SHP77 (cell line): ENCODE measurements at places on chromosomes 1 and 21.

DNA sequence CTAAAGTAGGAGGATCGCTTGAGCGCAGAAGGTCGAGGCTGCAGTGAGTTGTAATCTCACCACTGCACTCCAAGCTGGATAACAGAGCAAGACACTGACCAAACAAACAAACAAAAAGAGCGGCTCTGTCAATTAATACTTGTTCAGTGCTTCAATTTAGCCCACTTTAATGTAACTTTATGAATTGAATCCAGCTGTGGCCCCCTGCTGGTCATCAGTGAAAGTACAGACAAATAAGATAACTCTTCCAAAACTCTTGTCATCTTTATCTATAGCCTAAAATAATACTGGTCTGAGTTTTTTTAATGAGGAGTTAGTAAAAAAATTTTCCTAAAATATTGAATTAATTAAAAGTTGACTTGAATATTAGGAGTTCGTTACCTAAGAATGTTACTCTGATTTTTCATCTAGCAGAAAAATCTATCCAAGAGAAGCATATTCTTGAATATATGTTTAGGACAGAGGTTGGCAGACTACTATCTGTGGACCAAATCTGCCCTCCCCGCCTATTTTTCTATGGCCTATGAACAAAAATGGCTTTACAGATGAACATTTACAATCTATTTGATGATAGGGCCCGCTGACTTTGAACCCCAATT is 26.1 kb downstream of the ATP5PF start:
- DNase-seq: peak; percentile 30

DNA sequence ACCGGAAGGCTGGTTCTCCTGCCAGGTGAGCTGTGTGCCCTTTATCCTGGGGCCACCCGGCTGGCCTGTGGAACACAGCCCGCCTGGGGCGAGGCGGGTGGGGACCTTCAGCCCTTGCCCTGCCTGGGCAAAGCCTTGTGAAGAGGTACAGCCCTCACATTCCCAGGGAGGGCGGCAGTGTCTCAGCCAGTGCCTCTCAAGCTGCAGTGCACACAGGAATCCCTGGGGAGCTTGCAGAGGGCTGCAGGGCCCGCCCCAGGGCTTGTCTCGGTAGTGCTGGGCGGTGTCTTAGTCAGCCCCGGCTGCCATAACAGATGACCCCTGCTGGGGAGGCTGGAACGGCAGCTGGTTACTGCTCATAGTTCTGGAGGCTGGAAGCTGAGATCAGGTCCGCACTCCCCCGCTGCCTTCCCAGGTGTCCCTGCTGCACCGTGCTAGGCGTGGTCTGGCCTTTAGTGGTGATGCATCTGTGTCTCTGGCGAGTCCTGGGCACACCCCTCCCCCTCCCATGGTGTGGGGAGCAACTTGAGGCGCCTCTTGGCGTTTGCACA is 12.6 kb downstream of the DFFB start:
- DNase-seq: no peak

- no peak for DNase-seq
Measured at GRCh38 chr1:211710566-211711314, 35.3 kb upstream of the NEK2 start.

DNA sequence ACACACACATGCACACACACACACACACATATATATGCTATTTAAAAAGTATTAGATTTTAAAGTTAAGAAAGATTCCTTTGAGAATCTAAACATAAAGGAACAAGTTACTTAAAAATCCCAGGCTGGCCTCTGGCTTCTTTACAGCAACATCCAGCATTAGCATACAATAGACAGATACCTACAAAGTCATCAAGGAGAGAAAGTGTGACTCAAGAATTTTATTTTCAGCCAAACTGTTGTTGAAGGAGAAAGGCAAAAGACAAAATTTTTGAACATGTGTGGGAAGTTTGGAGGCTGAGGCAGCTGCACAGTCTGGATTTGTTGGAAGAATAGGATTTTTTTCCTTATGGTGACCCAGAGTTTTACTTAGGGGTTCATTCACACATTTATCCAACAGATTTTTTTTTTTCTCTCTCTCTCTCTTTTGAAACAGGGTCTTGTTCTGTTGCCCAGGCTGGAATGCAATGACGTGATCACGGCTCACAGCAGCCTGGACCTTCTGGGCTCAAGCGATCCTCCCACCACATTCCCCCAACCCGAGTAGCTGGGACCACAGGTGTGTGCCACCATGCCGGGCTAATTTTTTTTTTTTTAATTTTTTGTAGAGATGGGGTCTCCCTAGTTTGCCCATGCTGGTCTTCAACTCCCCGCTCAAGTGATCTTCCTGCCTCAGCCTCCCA is 24.0 kb upstream of the SPOCD1 start:
- no peak for DNase-seq

DNA sequence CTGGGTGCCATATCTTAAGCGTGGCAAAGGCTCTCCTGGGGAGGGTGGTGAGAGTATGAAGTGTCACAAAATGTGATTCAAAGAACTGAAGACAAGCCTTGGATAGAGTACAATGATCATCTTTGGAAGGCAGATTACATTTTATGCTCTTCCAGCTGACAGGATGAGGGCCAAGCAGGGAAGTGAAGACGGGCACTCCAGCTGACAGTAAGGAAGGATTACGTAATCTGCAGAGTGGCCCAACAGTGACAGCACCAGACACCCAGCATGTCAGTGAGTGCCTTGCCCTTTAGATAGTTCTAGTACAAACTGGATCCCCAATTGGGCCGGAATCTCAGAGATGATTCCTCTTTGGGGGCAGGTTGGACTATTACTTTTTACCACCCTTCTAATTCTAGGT is 52.7 kb downstream of the UBE2T start:
- DNase-seq: no peak

DNA sequence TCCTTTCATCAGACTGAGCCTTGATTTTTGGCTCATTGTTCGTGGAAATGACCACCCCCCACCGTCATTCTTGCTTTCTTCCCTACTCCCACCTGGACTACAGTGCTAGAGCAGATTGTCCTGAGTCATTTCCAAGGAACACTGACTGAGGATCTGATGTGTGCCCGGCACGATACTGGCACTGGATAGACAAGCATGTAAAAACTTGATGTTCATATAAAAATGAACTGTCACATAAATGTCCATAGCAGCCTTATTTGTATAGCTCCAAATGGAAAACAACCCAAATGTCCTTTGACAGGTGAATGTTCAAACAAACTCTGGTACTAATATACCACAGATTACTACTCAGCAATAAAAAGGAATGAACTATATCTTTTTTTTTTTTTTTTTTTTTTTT is 18.6 kb upstream of the SLC45A3 start:
- no peak for DNase-seq

GRCh38 chr21:46185716-46186115 is 1.5 kb upstream of the SPATC1L start:
- no peak for DNase-seq

- no peak for DNase-seq
Measured at GRCh38 chr1:48875552-48876329, 99.0 kb upstream of the BEND5 start.

DNA sequence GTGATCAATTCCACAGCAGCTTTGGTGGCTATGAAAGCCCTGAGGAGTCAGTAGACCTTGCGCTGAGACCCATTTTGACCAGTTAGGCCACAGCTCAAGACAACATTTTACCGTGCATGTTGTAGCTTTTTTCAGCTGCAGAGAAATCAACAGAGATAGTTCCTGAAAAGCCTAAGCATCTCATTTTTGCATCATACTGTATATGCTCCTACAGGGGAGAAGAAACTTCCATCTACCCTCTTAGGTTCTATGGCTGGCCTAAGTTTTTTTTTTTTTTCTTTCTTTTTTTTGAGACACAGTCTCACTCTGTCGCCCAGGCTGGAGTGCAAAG is 24.8 kb upstream of the EYA3 start:
- DNase-seq: peak; percentile 2

GRCh38 chr1:54099061-54099610 is 45.7 kb downstream of the TCEANC2 start:
- no peak for DNase-seq

GRCh38 chr1:28417441-28417922 is 47.9 kb downstream of the PHACTR4 start:
- no peak for DNase-seq

DNA sequence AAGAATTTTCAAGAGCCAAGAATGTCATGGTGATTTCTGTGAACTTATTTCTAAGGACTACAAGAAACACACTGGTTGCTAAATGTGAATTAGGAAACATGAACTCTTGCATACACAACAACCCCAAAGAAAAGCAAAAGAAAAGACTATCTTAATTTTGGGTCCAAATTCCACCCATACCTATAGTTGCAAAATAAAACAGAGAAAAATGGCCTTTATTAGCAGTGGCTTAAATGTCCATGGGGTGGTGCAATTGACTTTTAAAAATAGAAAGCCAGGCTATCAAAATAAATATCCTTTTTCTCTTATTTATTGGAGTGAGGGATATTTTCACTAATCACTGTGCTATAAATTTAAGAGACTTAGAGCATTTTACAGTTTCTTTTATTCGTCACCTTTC is 80.9 kb upstream of the DPYD start:
- DNase-seq: no peak

DNA sequence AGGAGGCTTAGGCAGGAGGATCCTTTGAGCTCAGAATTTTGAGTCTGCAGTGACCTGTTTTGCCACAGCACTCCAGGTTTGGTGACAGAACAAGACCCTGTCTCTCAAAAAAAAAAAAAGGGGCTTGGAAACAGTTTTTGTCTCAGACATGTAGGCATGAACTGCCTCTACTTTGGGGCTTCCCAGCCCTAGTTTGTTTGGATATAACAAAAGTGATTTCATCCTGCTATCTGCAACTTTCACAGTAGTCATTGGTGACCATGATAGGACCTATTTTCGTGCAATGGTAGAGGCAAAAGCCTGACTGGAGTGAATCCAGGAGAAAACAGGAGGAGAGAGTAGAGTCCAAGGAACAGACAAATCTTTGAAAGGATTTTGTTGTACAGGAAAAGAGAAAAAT is 20.3 kb upstream of the EVI5 start:
- DNase-seq: no peak

- DNase-seq: no peak
Measured at GRCh38 chr1:215744419-215744818, 177.3 kb downstream of the KCTD3 start.

GRCh38 chr1:116496380-116496779 is 74.4 kb downstream of the CD58 start:
- DNase-seq: no peak

DNA sequence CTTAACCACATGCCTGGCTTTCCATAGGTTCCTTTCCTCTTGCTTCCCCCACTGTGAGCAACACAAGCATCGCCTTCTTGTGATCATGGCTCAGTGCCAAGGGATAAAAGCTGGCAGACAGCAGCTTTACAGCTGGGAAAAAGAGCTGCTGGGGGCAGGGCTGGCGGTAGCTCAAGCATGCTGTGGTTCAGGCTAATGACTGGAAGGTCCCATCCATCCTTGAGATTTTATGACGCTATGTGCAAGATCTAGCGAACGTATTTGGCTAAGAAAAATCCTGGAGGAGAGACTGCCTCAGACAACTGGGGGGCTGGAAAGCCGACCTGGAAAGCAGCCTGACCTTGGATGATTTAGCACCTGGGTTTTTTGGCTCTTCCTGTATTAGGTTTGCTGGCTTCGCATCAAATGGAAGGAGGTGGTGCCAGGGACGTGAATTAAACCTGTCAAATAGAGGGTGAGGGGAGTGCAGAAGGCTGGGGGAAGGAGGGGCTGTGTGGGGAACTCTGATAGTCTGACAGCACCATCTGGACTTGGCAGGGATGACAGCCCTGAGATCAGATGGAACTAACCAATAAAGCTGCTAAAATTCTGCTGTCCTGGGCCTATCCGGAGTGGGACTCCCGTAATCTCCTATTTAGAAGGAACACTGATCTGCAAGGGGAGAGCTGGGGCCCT is 34.8 kb downstream of the ZMYND12 start:
- peak; percentile 88 for DNase-seq

DNA sequence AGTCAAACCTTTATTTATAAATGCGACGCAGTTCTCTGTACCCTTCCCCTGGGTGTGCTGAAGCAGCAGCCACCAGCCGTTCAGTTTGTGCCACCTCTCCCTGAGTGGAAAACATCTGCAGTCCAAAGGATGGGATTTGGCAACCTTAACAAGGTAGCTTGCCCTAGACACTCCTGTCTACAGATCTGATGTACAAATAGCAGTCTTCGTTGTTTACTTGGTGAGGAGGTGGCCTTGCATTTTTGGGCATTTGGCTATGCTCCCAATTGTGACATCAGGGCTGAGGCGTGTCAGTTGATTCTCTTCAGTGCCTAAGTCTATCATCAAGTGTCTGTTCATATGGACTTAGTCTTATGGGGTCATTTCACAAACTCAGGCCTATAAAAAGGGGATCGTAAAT is 59.8 kb downstream of the KDM1A start:
- DNase-seq: no peak

GRCh38 chr1:101410048-101410878 is 173.4 kb downstream of the S1PR1 start:
- DNase-seq: no peak

DNA sequence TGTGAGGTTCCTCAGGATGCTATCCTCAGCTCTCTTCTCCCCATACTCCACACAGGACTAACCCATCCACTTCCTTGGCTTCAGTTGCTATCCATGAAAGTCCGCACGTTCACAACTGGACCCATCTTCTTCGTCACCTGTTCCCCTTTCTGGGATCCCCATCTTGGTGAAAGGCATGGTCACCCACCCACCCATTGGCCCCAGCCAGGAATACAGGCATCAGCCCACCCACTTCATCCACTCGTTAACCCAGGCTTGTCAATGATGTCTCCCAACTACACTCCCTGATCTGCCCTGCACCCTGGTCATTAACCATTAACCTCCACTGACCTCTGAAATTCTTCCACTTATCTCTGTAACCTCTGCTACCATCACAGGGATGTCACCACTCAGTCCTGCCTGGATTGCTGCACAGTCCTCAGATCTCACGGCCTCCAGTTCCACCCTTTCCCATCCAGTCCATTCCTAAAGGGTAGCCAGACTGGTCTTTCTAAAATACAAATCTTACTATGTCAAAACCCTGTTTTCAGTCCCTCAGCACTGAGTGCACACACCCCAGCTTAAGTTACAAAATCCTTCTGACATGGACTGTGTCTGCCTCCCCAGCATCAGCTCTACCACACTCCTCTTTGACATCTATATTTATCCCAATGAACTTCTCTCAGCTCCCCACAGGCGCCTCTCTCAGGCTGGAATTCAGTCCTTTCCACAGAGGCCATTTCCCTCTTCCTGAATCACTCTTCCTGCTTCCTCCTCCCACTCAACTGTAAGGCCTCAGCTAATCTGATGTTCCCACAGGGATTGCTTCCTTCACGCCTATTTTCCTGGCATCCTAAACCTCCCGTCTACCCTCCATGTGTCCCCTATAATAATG is 10.4 kb downstream of the PGLYRP4 start:
- no peak for DNase-seq

DNA sequence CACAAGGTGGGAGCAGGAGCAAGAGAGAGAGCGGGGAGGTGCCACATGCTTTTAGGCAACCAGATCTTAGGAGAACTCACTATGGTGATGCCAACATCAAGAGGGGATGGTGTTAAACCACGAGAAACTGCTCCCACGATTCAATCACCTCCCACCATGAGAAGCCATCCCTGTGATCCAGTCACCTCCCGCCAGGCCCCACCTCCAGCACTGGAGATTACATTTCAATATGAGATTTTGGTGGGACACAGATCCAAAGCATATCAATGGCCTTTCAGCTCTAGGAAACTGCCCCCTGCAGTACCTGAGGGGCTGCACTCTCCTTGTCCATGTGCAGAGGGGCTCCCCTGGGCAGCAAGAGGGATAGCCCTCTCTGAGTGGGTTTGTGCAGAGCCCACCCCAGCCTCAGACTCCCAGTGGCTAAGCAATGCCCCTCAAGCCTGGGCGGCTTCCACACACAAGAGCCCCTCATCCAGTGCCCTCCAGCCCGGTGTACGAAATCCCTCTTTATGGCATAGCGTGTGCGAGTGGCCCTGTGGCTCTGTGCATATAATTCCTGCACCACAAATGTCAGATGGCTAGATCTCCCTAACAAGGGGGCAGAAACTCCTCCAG is 15.5 kb upstream of the PRDM16 start:
- DNase-seq: no peak
